ENCODE measurements at places on chromosomes 2 and 18.

DNA sequence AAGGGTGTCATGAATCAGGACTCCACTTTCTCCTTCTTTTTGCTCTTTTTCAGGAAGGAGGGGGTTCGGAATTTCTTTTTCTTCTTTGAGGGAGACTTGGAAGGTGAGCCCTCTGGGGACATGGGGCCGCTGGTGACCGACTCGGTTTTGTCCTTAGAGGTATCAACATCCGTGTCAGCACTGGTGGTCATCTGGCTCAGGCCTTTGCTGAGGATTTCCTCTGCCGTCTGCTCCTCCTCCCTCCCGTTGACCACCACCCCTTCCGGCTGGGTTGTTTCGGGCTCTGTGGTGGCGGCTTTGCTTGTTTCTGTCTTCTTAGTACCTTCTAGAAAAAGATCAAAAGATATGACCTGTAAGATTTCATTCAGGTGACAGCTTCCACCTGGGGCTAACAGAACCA is 104.6 kb downstream of the ADD2 start:
- DNase-seq = no peak

- peak; percentile 6 for DNase-seq
Measured at GRCh38 chr2:156065912-156066311, 266.6 kb downstream of the NR4A2 start.

DNA sequence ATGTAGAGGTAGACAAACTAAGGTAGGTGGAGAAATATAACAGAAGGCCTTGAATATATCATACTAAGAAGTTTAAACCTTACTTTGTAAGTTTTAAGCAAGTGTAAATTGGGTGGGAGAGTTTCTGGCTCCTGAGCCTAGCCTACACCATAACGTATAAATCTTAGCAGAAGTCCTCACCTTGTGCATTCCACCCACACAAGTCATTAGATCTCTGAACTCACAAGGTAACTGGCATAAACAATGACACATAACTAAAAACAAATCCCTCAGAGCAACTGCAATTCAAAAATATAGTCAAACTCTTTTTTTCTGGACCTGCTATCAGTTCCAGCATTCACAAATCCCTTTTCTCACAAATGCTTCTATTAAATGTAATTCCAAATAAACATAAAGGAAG is 9.4 kb downstream of the REV1 start:
- peak; percentile 81 for DNase-seq

- DNase-seq = peak; percentile 62
Measured at GRCh38 chr2:159156834-159157233, 129.7 kb downstream of the WDSUB1 start.

- DNase-seq = no peak
Measured at GRCh38 chr2:127373362-127374083, 14.3 kb downstream of the MAP3K2 start.

DNA sequence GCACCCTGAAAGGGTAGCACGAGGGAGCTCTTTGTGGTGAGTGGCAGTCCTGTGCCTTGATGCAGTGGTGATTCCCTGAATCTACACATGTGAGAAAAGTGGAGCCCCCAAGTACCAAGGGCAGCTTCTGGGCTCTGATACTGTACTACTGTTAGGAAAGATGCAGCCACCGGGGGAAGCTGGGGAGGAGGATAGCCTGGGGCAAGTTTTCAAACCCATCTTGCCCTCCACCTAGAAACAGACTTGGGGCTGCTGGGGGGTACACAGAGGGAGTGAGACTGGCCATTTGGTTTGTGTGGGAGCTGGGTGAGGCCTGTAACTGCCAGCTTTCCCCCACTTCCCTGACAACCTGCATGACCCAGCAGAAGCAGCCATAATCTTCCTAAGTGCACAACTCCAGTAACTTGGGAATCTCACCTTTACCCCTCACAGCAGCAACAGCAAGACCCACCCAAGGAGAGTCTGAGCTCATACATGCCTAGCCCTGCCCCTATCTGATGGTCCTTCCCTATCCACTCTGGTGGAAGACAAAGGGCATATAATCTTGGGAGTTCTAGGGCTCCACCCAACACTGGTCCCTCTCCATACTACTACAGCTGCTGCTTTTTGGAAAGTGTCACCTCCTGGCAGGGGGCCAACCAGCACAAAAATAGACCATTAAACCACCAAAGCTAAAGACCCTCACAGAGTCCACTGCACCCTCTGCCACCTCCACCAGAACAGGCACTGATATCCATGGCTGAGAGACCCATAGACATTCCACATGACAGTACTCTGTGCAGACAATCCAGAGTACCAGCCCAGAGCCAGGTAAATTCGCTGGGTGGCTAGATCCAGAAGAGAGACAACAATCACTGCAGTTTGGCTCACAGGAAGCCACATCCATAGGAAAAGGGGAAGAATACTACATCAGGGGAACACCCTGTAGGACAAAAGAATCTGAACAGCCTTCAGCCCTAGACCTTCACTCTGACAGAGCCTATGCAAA is 8.2 kb downstream of the MALL start:
- no peak for DNase-seq

- no peak for DNase-seq
Measured at GRCh38 chr18:32701313-32701712, 71.5 kb downstream of the KLHL14 start.

DNA sequence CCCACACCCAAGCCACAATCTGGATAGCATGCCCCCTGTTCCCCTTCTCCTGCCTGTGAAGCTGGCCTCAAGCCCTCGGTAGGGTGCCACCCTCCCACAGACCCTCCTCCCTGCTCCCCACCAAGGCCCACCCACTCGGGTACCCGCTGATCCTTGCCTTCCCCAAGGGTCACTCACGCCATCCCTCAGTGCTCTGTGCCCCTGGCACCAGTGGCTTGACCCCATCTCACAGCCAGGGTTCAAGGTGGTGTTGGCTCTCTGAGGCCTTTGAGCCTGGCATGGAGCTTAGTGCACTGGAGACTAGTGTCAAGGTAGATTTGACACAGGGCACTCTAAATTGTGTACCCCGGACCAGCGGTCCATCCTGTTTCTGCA is 11.9 kb downstream of the ADRA2B start:
- no peak for DNase-seq

DNA sequence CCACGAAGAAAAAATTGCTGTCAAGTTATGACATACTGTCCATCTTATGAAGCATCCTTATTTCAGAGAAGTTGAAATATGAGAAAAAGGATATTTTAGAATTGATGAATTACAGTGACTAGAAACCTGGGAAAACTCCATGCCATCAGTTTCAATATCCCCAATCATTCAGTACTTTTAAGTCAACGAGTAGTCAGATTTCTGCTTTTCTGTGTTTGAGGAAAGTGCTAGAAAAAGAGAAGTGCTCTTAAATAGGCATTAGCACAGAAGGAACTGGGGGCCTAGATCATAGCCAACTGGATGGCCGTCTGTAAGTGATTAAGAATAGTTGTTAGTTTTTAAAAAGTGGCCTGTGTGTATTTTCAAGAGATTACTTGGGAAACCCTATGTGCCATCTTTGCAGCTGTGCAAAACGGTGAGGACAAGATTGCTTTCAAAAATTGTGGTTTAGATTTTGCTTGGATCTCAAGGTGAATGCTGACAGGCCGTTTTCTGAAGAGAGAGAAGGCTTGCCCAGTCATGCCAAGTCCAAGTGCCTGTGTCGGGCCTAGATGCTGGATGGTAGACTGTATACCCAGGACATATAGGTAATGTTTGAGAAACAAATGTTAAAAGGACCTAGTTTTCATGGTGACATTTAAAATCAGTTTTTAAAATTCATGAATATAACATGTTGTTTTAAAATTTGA is 5.1 kb downstream of the NEDD4L start:
- DNase-seq = no peak

GRCh38 chr2:148756292-148756975 is 111.9 kb downstream of the EPC2 start:
- peak; percentile 51 for DNase-seq

GRCh38 chr2:173792741-173793140 is 172.4 kb downstream of the SP3 start:
- DNase-seq = no peak

- DNase-seq = peak; percentile 55
Measured at GRCh38 chr18:61606068-61606660, 272.9 kb downstream of the CDH20 start.

DNA sequence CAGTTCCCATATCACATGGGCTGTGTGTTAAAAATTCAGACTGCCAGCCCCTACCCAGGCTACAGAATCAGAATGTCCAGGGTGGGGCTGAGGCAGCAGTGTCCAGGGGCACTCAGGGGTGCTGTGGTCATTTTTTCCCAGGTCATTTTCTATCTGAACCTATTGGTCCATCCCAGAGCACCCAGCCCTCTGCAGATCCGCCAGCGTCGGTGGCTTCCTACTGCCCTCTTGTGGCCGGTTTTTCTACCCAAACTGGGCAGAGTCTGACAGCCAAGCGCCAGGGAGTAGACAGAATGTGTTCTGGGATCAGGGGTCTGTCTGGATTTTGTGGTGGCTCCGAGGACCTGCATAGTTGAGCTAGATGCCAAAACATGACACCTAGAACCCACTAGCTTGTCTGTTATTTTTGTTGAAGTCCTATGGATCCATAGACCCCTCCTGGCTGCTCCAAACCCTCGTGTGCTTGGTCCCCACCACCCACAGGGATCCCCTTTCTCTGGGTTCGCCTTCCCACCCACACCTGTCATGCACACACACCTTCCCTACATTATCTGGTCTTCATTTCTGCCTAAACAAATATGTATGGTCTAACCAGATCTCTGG is 34.1 kb upstream of the RMDN2 start:
- DNase-seq = peak; percentile 72

DNA sequence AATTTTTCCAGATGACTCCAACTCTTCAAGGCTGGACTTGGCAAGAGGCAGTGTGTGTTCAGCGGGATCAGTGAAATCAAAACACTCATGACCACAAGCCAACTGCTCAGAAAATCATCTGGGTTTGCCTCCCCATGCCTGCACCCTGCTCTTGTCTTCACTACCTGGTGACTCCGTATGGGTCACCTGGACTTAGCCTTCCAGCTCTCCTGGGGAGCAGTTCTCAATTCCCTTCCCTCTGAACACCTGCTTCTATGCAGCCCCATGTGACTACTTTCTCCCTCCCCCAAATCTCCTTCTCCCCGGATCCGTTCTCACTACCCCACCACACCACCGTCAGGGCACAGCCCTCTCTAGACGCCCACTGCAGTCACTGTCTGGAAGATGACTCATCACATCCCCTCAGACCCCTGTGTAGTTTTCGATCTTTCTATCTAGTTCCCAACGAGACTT is 130.2 kb upstream of the ID2 start:
- DNase-seq = no peak

DNA sequence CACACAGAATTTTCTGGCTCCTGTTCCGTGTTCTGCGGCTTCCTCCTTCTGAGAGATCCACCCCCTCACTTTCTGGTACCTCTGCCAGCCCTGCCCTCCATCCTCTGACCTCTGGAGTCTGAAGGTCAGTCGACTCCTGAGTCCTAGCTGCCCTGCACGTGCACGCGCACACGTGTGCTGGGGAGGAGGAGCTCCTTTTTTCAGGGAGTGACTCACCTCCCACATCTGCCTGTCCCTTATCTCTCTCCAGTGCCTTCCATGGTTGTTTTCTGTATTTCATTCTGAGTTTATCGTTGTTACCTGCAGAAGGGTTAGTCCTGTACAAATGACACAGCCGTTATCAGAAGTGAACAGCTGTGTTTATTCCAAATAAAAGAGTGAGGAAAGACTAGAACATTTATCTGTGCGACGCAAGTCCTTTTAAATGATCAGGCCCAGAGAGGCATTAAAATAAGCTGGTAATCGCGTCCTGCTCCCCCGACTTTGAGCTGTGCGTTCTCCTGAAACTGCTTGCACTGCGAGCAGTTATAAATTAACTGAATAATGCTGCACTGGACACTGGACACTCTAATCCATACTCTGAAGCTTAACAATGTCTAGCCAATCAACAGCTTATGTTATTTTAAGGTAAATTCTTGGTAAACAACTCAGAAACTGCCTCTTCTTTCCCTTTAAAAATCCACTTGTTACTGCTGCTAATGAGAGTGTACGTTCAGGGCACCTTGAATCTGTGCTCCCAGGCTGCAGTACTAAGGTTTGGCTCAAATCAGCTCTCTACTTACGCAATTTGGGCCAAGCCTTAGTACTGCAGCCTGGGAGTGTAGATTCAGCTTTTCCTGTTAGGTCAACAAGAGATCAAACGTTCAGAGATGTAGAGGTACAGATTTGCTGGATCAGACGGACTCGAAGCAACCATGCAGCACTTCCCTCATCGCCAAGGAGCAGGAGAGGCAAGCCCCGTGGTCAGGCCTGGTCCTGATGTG is 72.5 kb downstream of the GALR1 start:
- peak; percentile 30 for DNase-seq

DNA sequence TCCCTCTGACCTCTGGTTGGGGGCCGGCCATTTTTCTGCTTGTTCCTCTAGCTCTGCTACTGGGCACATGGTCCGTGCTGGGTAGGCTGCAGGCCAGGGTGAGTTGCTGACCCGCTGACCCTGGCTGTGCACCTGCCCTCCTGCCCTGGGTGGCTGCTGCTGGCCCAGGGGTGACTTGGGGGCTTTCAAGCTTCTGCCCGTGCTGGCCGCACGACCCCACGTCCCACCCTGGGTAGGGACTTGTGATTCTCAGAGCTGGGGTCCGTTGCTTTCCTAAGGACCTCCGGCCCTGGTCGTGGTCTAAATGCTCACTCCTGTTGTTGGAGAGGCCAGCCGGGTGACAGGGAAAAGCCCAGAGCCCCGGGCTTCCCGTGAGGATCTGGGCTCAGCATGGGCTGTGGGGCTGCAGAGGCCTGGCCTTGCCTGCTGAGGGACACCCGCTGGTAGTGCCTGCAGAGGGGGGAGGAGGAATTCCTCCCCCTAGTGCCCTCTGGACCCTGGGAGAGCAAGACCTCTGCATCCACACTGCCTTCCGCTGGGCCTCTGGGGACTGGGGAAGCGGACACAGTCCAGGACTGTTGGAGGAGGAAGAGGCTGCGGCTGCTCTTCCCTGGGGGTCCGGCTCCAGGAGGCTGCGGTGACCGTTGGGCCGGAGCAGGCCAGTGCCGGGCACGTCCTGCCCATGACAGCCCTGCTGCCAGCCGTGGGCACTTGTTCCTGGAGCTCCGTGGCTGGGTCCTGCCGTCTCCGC is 6.3 kb upstream of the GAL3ST2 start:
- no peak for DNase-seq

GRCh38 chr2:224025874-224026273 is 13.2 kb downstream of the SERPINE2 start:
- DNase-seq = no peak
